GM12892 (cell line): ENCODE measurements at places on chromosomes 7 and 10.

GRCh38 chr10:51629934-51630639 lies 69.3 kb downstream of the CSTF2T start:
- DNase-seq, result no peak

DNA sequence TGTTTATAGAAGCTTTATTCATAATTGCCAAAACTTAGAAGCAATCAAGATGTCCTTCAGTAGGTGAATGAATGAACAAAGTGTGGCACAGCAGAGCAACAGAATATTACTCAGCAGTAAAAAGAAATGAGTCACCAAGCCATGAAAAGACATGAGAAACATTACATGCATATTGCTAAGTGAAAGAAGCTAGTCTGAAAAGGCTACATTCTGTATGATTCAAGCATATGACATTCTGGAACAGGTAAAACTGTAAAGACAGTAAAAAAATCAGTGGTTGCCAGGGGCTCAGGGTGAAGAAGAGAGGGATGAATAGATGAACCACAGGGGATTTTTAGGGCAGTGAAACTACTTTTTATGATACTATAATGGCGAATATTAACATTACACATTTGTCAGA lies 80.9 kb upstream of the APBB1IP start:
- DNase-seq, result no peak

- DNase-seq, result no peak
Measured at GRCh38 chr10:110423650-110424049, 74.1 kb upstream of the DUSP5 start.

- no peak for DNase-seq
Measured at GRCh38 chr10:85609509-85609908, 757.1 kb downstream of the GRID1 start.

DNA sequence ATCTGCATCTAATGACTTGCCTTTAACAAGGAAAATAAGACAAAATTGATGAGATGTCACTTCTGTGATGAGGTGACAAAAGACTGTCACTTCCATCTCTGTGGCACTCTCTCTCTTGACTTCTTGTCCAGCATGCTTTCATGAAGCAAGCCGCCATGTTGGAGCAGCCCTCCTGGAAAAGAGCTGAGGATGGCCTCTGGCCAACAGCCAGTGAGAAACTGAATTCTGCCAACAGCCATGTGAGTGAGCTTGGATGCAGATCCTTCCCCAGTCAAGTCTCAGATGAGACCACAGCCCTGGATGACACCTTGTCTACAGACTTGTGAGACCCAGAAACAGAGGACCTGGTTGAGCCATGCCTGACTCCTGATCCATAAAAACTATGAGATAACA lies 412.6 kb upstream of the SHH start:
- DNase-seq, result no peak

- no peak for DNase-seq
Measured at GRCh38 chr10:46514431-46514861, 42.0 kb downstream of the GPRIN2 start.

DNA sequence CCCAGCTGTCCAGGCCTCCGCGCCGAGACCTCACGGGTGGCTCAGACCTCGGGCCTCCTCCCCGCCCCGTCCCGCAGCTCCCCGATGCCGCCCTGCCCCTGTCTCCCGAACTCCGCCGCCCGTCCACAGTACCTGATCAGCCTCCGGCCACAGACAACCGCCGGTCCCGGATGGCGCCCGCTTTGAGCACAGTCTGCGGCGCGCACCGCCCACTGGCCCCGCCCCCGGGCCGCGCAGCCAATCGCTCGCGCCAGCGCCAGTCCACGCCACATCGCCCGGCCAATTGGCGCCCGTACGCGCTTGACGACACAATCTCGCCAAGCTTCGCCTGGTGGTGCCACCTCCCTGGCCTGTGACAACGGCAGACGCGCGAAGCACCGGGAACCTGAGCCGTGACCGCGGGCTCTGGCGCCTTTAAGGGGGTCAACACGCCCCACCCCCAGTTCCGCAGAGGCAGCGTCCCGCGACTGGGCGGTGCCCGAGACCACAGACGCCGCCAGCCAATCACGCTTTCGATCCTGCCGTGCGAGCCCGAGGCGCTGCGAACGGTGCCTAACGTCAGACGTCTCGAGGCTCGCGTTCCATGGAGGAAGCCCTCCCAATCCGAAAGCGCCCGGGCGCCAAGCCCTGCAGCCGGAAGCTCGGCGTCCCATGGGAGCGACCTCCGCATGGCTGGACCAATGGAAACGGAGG lies at the start of gene IDI1:
TSS of gene IDI1 (minus strand) at position 388 of the 693 bp plus-strand sequence. CDS start at position 272, 116 bp downstream.
- peak; percentile 87 for DNase-seq

DNA sequence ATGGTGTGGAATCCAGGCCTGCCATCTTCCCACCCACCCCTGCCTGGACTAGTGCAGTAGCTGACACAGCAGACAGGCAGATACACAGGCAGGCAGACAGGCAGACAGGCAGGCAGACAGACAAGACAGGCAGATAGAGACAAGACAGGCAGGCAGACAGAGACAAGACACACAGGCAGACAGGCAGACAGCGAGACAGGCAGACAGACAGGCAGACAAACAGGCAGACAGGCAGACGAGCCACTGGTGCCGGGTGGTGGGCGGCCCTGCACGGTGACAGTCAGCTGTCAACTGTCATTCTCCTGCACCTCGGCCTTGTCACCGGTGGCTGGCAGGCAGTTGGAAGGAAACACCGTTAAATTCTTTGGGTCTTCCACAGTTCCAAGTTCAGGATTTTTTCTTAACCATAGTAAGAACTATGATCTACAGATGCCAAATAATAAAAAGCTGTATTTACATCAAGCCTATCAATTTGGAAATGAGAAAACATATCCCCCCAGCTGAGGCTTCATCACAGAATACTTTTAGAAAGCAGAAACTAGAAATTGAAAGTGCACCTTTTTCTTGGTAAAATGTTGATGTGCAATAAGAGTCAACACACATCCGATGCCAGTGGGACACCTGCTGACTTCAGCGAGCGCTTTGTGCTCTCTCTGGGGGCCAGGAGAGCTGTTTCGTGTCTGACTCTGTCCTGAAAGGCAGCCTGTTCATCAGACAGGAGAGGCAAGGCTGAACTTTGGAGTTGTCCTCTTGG lies 250.4 kb downstream of the DNAJB6 start:
- DNase-seq, result no peak

GRCh38 chr10:51006686-51007085 lies 67.6 kb upstream of the PRKG1 start:
- DNase-seq, result no peak

DNA sequence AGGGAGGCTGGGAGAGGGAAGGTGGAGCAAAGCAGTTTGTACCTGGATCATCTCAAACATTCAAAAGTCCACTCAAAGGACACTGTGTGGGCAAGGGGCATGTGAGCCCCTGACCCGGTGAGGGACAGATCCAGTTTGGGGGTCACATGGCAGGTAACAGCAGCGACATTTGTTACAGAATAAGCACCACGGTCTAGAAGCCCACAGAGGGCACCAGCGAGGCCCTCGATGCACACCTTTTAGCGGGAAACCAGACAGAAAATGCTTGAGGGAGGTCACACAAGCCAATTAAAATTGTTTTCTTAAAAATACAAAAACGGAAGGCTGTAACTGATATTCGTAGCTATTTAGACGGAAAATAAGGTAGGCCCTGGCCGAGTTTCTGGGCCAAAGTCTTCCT lies 144.4 kb downstream of the ZMYND11 start:
- no peak for DNase-seq

- DNase-seq, result no peak
Measured at GRCh38 chr10:85362401-85362800, 1004.2 kb downstream of the GRID1 start.

DNA sequence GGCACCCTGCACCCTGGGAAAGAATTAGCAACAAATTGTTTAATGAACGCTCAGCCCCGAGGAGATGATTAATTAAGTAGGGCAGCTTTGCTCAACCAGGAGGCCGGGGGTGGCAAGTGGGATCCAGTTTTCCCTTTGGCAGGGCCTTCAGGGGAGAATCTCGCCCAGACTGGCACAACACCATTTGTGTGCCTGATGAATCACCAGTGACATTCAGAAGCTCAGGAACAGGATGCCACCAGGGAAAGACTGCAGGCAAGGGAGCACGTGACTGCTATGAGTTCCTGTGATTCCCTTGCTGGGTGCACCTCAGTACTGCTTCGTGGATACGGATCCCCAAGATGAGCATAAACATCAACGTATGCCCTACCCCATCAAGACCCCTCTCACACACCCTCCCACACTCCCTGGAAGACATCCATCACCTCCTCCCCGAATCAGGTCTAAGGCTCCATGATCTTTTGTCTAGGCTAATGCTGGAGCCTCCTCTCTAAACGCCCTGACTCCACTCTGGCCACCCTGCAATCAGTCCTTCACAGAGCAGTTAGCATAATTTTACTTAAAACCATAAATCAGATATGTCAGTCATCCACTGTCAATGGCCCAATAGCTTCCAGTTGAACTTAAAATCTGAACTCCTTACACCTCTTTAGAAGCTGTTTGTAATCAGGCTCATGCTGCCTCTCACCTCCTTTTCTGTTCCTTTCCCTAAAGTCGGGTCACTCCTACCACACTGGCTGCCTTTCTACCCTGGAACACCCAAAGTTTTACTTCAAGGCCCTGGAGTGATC lies 109.2 kb upstream of the AGK start:
- DNase-seq, result no peak

DNA sequence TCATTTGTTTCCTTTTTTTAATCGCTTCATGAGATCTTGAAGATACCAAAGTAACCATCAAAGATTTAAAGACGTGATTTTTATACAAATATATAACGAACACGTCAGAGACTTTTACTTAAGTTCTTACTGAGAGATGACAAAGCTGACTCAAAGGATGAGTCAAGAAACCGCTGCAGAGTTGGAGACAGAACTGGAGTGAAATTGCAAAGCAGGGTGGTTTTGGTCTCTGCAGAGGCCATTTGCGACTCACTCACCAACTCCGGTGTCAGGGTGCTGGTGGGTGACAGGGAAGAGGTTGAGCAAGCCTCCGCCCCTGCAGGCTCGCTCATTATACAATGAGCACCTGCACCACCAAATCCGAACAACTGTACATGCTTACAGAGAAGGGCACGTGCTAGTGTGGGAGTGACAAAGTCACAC lies 75.2 kb downstream of the DNAJB6 start:
- DNase-seq, result no peak

GRCh38 chr10:93437086-93437945 lies 44.8 kb downstream of the MYOF start:
- DNase-seq, result no peak

DNA sequence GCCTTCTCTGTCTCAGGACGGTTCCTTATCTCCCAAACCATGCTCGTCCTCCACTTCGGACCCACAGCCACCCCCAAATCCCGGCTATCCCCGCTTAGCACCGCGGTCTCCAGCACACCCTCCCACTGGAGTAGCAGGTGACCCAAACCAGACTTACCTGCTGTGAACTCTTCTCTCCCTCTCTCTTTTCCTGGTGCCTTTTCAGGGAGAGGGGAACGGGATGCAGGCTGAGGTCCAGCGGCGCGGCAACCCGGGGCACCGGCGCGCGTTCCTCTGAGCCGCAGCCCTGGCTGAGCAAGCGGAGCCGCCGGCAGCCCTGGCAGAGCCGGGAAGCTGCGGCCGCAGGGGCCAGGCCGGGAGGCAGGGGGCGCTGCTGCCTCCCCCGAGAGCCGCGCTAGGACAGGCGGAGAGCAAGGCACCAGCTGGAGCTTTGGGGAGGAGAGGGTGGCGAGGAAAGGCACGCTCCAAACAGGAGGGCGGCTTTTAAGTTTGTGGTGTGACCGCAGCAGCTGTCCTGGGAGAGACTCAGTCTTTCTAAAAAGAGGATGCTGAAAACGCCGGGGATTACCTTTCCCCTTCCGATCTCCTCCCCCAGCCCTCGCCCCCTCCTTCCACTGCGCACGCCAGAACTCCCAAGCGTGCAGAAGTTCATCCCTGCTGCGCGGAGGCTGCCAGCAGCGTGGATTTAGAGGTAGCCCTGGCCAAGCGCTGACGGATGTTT lies at the start of gene SEMA3D:
TSS of gene SEMA3D (minus strand) at position 536 of the 721 bp plus-strand sequence. CDS start 65,165 bp downstream, outside the sequence.
- peak; percentile 41 for DNase-seq

DNA sequence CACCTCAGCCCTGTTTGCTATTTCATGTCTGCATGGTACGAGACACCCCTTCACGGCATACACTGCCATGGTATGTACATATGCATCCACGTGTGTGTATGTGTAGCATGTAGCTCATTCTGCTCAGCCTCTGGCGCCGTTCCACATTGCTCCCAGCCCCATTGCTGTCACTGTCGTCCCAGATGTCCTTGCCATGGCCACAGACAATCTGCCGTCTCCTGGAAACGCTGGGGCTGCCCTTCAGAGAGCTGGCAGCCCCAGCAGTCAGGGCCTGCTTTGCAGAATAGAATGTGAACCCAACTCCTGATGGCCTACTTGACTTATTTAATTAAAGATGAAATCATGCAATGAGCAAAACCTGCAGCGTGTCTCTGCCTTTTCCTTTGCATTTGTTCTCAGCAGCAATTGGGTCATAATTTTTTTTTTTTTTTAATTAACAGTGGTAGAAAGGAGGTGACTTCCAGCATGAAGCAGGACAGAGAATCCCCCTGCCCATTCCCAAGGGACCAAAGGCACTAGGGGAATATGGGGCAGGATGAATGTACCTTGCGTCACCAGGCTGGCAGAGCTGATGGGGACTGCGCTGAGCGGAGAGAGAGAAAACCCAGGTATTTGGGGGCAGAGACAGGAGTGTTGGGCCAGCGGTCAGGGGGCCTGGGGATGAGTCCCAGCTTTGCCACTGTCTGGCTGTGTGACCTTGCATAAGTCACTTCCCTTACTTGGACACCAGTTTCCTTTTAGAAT lies 49.2 kb downstream of the CHST3 start:
- no peak for DNase-seq

DNA sequence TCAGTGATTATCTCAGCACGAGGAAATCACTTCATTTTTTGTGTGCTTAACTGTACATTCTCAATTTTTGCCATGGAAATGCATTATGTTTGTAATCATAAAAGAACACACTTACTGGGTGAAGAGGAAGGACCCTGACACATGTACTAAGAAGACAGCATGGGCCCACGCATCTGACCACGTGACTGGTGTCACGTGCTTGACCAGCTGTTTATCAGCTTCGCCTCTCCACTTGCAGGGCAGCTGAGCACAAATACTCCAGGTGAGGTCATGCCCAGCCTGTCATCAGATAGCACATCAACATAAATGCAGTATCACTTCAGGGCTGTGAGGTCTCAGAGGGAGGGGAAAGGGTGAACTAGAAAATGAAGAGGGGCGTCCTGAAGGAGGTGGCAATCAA lies 179.8 kb downstream of the EBF3 start:
- no peak for DNase-seq

DNA sequence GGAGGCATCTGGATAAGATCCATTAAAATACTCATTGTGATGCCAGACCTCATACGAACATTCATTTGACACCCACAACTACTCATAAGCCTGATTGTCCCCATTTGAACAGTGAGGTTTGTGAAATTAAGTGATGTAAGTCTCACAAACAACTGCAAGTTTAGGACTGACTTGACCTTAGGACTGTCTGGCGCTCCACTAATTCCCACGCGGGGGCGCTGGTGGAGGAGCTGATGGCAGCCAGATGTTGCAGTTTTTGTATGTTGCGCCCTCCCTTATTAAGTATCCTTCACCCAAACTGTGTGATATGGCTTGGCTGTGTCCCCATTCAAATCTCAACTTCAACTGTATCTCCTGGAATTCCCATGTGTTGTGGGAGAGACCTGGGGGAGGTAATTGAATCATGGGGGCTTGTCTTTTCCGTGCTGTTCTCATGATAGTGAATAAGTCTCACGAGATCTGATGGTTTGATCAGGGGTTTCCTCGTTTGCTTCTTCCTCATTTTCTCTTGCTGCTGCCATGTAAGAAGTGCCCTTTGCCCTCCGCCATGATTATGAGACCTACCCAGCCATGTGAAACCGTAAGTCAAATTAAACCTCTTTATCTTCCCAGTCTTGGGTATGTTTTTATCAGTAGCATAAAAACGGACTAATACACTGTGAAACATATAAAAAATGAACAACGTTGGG lies 20.3 kb upstream of the TIAL1 start:
- no peak for DNase-seq
